ENCODE measurements at places on chromosomes 11 and 22.

DNA sequence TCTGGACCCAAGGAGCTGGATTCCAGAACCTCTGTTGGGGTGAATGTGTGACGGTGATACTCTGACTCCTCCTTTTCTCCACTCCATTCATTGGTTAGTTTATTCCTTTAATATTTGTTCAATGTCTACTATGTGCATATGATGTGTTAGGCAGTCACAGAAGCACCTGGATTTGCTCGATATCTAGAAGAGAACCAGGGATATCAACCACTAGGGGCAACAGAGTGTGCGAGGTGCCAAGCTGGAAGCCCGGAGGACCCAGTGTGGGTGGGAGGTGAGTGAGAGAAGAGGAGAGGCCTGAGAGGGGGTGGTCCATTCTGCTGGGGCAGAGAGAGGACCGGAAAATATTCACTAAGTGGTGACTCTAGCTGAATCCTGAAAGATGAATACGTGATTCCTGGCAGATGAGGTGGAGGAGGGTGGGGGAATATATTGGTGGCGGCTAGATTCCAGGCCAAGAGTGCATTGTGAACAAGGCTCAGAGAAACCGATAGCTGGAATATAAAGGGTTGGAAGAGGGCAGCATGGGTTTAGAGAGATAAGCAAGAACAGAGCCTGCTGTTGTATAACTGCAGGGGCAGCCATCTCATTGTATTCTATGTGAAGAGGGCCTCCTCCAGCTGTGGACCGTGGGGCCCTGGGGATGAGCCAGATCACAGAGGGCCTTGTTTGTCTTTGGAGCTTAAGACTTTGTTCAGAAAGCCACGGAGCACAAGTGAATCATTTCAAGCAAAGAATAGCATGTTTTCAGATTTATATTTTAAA lies 6.9 kb upstream of the TIMP3 start:
- DNase-seq, result no peak

DNA sequence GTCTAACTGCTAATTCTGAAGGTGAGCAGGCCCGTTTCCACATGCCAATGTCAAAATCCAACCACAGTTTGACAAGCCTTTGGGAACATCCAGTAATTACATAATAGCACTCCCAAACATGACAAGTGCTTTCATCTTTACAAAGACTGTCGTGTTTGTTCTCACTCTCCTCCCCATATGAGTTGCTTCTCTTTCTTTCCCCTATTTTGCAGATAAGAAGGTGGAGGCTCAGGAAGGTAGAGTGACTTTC lies 55.9 kb upstream of the CD44 start:
- DNase-seq, result no peak

DNA sequence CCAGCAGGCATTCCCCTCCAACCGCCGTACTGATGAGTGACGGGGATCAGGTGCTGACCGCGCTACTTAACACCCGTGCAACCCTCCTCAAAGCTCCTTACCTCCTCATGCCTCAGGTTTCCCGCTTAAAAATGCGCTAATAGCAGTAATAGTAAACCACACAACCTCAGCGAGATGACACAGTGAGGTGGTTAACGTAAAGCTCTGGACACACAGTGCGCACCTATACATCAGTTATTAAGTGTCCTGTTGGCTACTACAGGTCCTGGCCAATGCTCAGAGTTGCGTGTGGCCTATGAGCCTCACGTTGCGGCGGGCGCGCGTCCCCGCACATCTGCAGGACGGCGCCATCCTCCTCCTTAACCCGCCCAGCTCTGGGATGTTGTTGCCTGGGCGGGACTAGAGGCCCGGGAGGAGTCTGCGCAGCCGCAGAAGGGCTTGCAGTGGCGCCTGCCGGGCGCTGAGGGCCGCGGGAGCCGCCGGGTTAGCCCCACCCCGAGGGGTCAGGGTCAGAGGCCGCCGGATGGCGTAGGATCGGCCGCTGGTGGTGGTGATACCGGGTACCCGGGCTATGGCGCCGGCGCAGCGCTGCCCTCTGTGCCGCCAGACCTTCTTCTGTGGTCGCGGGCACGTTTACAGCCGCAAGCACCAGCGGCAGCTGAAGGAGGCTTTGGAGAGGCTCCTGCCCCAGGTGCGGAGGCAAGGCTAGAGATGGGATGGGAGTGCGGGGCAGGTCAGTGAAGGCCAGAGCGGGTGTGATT lies at the start of gene CENATAC:
Gene CENATAC (plus strand): TSS at position 512 of the 761 bp plus-strand sequence. CDS start 60 bp downstream, at position 572.
- peak; percentile 97 for DNase-seq

DNA sequence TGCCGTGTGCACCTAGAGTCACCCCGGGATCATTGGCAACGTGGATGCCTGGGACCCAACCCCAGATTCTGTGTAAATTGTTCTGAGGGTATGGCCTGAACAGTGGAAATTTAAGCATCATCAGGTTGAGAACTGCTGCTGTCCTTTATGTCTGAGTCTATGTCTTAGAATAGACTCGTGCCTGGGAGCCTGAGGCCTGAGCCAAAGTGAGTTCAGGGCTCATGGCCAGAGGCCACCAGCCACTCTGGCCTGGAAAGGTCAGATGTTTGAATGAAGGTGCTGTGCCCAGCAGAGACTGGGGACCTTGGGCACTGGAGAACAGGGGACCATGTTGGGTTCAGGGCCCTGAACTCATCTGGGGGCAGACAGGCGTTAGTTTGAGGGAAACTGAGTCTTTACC lies 91.1 kb downstream of the MYO18B start:
- no peak for DNase-seq

- DNase-seq, result no peak
Observed at GRCh38 chr22:44098966-44099530, 74.9 kb downstream of the PARVB start.

- DNase-seq, result no peak
Observed at GRCh38 chr11:122342089-122342744, 226.2 kb upstream of the BLID start.

DNA sequence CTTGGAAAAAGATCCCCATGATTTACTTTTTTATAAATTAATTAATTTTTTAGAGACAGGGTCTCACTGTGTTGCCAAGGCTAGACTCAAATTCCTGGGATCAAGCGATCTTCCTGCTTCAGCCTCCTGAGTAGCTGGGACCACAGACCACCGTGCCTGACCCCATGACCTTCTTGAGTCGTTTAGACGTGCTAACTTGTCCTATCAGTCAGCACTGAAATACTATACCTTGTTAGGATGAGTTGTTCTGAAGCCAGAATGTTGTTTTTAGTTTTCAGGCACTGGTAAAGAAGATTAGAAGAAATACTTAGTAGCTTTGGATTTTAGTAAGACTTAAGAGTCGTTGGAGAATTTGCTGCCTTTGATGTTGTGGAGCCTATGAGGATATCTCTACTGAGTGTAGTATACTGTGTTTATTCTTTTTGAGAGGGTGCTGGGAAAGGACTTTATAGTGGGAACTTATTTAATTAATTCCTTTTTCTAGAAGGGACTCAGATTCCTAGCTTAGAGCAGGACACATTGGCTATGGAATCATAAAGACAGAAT lies 8.6 kb downstream of the HTATIP2 start:
- DNase-seq, result no peak

DNA sequence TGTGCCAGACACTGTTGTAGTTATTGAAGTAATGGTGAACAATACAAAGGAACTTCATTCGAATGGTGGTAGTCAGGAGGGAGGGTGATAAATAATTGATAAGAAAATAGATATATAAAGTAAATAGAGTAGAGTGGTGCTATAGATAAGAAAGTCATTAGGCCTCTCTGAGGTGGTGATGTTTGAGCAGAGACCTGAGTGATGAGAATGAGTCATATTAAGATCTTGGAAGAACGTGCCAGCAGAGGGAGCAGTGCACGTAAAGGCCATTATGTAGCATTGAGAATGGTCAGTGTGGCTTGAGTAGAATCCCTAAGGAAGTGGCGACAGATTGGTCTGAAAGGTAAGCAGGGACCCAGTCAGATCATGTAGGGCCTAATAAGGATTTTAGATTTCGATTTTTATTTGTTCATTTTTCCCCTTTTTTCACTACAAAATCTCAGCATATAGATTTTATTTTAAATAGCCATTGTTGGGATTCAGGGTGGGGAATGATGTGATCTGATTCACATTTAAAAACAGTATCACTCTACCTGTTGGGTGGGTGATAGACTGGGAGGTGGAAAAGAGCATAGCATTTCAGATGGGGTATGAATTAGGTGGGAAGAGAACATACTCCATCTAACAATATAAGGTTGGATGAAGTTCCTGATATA lies 44.7 kb downstream of the CCDC90B start:
- DNase-seq, result no peak

GRCh38 chr11:25981998-25982397 lies 349.9 kb upstream of the ANO3 start:
- DNase-seq, result no peak

- DNase-seq, result no peak
Observed at GRCh38 chr22:28072066-28072465, 153.0 kb upstream of the PITPNB start.

GRCh38 chr11:68146010-68146540 lies 24.9 kb upstream of the CHKA start:
- no peak for DNase-seq

- DNase-seq, result no peak
Observed at GRCh38 chr11:66636411-66636810, 2.1 kb upstream of the RBM4 start.

GRCh38 chr11:120832481-120833238 lies 191.2 kb upstream of the TBCEL start:
- DNase-seq, result no peak

DNA sequence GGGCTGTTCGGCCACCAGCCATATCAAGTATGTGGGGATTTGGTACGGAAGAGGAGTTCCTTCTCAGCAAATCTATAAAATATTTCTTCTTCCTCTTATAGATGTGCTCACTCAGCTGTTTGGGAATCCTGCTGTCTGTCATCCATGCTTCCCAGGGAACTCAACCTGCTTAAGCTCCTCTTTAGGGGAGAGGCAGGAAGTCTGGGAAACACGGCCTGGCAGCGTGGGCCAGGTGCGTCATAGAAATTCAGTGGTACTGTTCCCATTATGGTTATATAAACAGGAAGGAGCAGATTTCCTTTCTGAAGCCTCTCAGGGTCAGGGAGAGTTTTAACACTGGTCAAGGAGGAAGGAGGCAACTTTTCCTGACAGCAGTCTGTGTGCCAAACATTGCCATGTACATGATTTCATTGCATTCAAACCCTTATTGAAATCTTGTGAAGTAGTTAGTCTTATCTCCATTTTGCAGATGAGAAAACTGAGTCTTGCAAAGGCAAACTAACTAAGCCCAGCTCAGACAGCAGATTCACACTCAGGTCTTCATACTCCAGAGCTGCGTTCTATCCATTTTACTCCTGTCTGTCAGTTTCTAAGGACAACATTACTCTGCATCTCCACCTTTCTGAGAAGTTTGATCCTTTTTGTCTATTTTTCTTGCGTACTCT lies 35.4 kb upstream of the AMOTL1 start:
- no peak for DNase-seq

DNA sequence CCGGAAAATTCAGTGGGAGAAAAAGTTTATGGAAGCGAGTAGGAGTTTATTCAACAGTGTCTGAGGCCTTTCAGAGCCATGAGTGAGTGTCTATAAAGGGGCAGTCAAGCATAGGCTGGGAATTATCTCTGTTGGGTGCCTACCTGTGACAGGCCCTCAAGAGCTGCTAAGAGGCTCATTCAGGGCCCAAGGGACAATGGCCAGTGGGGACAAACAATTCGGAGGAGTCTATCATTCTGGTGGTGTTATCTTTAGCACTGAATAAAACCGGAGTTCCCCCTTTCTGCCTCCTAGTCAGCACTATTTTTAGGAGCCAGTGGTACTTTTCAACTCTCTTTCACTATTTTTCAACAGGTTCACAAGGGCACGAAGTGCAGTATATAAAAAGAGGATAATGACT lies 89.5 kb upstream of the HTATIP2 start:
- no peak for DNase-seq

- no peak for DNase-seq
Observed at GRCh38 chr11:37038911-37039310, 440.9 kb upstream of the RAG2 start.

DNA sequence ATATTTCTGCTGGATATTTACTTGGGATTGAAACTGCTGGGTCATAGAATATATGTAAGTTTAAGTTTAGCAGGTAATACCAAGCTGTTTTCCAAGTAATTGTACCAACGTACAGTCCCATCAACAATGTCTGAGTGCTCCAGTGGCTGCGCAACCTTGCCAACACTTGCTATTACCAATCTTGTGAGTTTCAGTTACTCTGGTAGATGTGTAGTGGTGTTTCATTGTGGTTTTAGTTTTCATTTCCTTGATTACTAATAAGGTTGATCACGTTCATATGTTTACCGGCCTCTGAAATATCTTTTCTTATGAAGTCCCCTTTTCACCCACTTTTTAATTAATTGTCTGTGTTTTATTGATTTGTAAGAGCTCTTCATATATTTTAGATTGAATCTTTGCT lies 370.6 kb upstream of the CADM1 start:
- no peak for DNase-seq

GRCh38 chr11:67303835-67304411 lies 593 bp downstream of the SSH3 start:
- no peak for DNase-seq

GRCh38 chr22:32528316-32528715 lies 53.7 kb downstream of the FBXO7 start:
- no peak for DNase-seq

- DNase-seq, result no peak
Observed at GRCh38 chr11:46504817-46505613, 88.8 kb downstream of the AMBRA1 start.

GRCh38 chr11:1407668-1408067 lies 17.9 kb downstream of the BRSK2 start:
- no peak for DNase-seq

DNA sequence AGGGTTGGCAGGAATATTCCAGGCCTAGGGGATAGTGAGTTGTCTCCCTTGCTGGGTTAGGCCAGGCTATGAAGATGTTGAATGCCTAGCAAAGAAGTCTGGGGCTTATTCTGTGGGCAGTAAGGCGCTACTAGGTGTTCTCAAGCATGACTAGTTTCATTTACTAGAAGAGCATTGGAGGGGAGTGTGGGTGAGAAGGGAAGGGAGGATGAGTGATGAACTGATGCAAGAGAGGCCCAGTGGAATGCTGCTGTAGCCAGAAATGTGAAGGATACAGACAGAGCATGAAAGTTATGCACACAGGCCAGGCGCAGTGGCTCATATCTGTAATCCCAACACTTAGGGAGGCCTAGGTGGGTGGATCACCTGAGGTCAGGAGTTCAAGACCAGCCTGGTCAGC lies 33.5 kb downstream of the POU2F3 start:
- no peak for DNase-seq

- DNase-seq, result no peak
Observed at GRCh38 chr11:62770778-62771143, 435 bp upstream of the TAF6L start.

- no peak for DNase-seq
Observed at GRCh38 chr22:43925433-43926348, 2.1 kb downstream of the PNPLA3 start.

- no peak for DNase-seq
Observed at GRCh38 chr11:31651822-31652221, 142.3 kb downstream of the ELP4 start.

- DNase-seq, result no peak
Observed at GRCh38 chr11:15258433-15259165, 143.9 kb downstream of the INSC start.

GRCh38 chr11:86314636-86315035 lies 12.6 kb downstream of the HIKESHI start:
- no peak for DNase-seq

GRCh38 chr22:50739894-50740293 lies 1.9 kb downstream of the ACR start:
- no peak for DNase-seq

- no peak for DNase-seq
Observed at GRCh38 chr11:124331873-124332272, 11.9 kb upstream of the OR8D2 start.
